ENCODE measurements at places on chromosomes 1 and 21. TPM values are rescaled to one million over a fixed set of nuclear protein-coding genes. Genes with fewer than 3 reads are reported as not detected.

Gene DISP3
- under 0.01 TPM for total RNA-seq

Gene CCDC17
- total RNA-seq = 1.5 TPM

Gene TMCO4
- 27.5 TPM for total RNA-seq

Gene IBA57
- 4.4 TPM for total RNA-seq

Gene TMEM200B
- 10.6 TPM for total RNA-seq

Gene SYT6
- 0.29 TPM for total RNA-seq

Gene PAQR6
- total RNA-seq = 0.36 TPM
